ENCODE measurements at places on chromosomes 1 and 21.
A peak's percentile ranks its signal among the peaks of the same experiment; 100 is the strongest.

- no peak for DNase-seq
These were observed 9.7 kb upstream of the KIRREL1 start for GRCh38 chr1:157983787-157984186.

DNA sequence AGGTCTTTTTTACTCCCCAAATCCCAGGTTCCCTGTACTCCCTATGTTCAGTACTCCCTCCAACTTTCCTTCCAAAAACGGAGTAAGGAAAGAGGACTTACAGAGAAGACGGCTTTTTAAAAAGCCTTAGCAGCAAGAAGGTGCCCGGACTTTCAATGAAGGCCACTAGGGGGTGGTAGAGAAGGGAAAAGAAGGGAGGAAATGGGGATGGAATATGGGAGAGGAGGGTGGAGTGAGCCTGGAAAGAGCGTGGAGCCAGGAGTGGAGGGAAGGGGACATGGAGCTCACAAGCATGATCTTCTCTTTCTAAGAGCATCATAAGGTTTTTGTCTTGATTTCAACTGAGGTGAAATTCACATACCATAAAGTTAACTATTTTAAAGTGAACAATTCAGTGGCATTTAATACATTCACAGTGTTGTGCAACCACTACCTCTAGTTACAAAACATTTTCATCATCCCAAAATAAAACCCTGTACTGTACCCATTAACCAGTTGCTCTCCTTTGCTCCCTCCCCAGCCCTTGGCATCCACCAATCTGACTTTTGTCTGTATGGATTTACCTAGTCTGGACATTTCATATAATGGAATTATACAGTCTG lies 129.9 kb downstream of the ZNF281 start:
- DNase-seq, result peak; percentile 78

DNA sequence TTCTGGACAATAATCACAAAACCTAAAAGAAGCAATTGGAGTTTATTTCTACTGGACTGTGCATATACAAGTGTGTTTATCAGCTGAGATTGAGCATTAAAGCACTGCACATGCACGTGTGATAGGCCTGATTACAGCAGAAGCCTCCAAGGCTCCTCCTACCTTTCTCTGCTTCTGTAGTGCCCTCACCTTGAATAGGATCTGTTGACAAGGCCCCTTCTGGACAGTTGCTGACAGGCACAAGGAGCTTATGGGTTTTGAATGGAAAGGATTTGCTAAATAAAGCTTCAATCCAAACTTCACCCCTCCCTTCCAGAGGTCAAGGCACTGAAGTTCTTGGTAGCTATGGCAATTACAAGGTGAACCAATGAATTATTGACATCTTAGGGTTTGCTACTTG lies 7.9 kb upstream of the SGIP1 start:
- DNase-seq, result no peak

GRCh38 chr1:214658785-214659184 lies 55.8 kb downstream of the CENPF start:
- DNase-seq, result peak; percentile 28

DNA sequence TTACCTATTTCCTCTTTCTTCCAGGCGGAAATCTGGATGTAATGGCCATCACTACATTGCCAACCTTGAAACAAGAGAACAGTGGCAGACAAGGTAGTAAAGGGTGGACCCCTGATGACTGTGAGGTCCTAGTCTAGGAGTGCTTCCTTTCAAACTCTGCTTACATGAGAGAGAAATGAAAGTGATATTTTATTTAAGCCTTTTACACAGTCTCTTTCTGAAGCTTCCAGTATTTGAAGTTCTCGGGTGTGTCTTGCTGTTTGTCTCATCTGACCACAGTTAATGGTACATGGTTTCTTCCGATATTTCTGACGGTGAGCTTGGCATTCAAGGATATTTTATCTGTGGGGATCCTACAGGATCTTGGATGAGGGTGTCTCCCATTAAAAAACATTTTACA lies 215.2 kb downstream of the SLC45A1 start:
- no peak for DNase-seq

- no peak for DNase-seq
These were observed 350.9 kb downstream of the LTN1 start for GRCh38 chr21:28641731-28642130.

DNA sequence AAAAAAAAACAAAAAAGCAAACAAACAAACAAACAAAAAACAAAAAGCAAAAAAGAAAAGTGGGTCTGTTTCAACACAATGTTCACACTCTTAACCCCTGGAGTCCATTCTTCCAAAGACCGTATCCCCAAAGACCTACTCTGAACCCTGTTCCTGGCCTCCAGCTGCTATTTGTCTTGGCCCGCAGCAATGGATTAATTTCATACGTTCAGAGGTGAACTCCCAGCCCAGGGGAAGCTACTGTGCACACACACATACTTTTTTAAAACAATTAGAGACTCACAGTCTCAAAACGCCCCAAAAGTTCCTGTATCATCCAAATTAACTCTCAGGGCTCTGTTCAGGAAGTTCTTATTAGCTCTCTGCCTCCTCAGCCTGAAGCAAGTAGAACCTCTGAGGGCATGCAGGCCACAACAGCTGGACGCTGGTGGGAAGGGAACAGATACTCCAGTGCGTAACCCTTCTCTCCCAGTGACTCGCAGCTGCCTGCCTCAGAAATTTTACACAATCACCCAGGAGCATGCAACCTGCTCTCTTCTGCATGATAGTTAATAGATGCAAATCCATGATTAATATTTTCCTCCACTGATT lies 395.4 kb downstream of the RRAGC start:
- DNase-seq, result no peak

- DNase-seq, result no peak
These were observed 57.4 kb downstream of the TIAM1 start for GRCh38 chr21:31286621-31287020.

GRCh38 chr1:171434717-171435346 lies 50.5 kb upstream of the PRRC2C start:
- DNase-seq, result peak; percentile 33

GRCh38 chr1:79264285-79264684 lies 257.8 kb upstream of the ADGRL4 start:
- DNase-seq, result no peak

DNA sequence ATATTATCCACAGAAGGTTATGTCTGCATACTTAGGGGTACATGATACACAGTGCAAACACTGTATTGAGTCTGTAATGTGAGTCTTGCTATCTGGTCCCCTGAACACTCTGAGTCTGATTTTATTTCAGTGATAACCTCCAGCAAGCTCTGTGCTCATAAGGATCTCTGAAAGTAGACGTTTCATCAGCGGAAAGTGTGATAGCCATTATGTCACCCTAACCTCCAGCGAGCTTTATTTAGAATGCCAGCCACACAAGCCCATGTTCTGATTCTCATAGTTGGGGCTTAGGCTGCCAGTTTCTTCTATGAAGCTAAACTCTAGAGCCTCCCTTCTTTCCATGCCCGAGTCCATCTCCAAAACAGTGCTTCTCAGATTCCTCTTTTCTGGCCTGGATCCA lies 3.3 kb downstream of the NR5A2 start:
- DNase-seq, result no peak

DNA sequence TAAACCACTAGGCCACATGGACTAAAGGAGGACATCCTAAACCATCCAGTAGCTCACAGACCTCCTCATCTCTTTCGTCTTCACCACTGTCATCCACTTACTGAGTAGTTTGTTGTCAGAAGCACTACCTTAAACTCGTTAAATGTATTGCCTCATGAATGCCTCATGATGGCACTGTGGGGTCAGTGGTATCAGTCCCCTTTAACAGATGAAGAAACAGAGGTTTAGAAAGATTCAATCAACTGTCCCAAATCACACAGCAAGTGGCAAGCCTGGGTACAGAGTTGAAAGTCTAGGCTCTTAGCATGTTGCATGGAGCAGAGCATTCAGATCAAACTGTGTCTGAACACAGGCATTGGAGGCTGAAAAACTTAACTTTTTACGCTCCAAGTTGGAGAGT lies 183.6 kb upstream of the KIAA0040 start:
- peak; percentile 5 for DNase-seq

DNA sequence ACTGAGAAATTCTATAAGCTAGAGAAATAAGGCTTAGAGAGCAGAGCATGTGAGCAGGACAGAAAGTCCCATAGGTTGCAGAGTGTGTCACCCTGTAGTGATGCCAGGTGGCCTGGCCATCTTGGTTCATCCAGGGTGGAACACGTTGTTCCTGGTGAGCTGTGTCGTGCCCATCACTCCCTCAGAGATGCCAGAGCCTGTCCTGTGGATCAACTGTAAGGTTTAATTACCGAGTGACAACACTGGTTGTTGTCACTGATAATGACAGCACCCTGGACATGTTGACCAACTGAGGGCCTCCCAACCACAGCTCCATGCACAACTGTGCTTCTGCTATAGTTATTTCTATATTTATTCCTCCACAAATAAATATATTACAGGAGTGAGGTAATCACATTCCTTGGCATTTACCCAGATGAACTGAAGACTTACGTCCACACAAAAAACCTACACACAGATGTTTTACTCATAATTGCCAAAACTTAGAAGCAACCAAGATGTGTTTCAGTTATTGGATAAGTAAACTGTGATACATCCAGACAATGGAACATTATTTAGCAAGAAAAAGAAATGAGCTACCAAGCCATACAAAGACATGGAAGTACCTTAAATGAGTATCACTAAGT lies 6.2 kb downstream of the C1orf198 start:
- no peak for DNase-seq

DNA sequence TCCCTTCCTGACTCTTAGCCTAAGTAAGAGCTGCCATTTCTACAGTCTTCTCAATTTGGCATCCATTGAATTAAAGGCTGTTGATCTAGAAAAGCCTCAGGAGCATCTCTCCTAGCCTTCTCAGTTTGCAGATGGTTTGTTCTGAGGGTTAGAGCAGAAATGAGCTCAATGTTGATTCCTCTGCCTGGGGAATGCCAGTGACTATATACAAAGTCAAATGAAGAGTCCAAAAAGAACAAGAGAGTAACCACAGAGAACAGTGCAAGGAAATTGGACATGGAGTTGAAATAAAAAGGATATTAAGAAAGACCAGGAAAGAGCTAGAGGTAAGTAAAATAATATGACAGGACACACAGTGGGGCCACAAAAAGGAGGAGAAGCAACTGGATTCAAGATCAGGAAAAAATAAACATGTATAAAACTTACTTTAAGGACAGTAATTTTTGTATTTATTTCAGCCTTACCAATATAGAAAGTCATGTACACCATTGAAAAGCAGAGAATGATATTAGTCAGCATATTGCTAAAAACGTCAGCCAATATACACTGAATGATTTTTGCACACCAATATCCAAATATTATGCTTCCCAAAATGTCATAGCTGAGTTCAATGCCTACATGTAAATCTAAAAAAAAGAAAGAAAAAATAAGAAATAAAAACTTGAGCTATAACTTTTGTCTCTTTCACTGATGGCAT lies 21.3 kb downstream of the SLC9C2 start:
- no peak for DNase-seq

DNA sequence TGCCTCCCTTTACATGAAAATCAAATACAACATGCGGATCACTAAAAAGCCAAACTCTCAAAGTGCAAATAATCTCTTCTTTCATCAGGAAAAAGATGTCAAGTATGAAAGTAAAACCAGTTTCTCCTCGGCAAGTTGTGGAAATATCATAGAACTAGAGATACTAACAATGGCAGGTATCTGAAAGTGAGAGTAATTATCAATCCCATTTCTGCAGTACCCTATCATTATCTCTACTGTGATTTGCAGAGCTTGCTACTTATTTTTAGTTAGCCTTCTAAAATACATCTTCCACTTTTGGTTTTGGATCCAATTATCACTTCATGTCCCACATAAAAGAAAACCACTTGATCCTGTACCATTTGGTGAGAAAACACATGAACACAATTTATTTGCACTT lies 3.0 kb downstream of the TP53BP2 start:
- no peak for DNase-seq

DNA sequence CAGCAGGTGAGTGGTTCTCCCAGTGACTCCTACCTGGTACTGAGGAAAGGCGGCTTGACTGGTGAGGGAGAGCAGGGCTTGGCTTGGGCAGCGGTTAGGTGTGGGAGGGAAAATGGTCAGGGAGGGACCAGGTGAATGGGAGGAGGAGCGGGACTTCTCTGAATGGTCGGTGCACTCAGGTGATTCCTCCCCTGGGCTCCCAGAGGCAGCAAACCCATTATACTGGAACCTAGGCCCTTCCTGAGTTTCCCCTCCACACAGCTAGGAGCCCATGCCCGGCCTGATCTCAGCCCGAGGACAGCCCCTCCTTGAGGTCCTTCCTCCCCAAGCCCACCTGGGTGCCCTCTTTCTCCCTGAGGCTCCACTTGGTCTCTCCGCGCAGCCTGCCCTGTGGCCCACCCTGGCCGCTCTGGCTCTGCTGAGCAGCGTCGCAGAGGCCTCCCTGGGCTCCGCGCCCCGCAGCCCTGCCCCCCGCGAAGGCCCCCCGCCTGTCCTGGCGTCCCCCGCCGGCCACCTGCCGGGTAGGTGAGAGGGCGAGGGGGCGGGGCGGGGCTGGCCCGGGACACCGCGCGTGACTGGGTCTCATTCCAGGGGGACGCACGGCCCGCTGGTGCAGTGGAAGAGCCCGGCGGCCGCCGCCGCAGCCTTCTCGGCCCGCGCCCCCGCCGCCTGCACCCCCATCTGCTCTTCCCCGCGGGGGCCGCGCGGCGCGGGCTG lies 2.3 kb downstream of the ARTN start:
- no peak for DNase-seq

DNA sequence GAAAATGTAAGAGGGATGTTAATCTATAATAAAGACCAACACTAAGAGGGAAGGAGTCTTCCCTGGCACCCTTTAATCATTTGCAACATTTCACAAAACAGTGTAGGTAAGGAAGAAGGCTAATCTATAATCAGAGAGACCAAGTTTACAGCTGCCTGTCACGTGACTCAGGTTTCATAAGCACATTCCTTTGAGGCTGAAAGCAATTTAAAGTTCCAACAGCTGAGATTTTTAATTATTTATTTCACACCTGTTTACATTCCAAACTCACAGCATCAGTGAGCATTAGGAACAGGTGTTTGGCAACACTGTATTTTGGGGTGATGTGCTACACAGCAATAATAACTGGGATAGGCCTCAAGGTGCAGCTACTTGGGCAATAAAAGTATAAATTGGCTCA lies 75.7 kb upstream of the PGBD5 start:
- DNase-seq, result no peak

DNA sequence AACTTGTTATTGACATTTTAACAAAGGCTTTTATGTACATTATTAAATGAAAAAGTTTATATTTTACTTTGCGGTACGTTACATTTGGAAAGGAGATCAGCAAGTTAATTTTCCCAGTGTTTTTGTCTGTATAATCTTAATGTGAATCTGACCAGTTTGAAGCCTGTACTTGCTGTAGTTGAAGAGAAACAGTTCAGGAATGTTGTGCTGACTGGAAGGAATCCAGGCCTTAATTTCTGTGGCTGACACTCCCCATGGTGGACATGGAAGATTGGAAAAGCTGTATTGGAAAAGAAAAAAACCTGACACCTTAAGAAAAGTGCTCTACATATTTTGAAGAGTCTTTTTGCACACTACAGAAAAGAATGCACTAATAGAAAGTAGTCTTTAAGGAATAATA lies 15.5 kb downstream of the LEPR start:
- DNase-seq, result no peak
